ENCODE measurements at places on chromosomes 5 and 9.

GRCh38 chr5:40071870-40072269, 607.8 kb upstream of the PTGER4 start:
- DNase-seq = peak; percentile 18

- DNase-seq = no peak
These were observed 22.6 kb downstream of the SSBP2 start for GRCh38 chr5:81728301-81728700.

- DNase-seq = no peak
These were observed 288.5 kb downstream of the MAST4 start for GRCh38 chr5:66884564-66885243.

GRCh38 chr5:83562071-83562606, 90.6 kb downstream of the VCAN start:
- no peak for DNase-seq

DNA sequence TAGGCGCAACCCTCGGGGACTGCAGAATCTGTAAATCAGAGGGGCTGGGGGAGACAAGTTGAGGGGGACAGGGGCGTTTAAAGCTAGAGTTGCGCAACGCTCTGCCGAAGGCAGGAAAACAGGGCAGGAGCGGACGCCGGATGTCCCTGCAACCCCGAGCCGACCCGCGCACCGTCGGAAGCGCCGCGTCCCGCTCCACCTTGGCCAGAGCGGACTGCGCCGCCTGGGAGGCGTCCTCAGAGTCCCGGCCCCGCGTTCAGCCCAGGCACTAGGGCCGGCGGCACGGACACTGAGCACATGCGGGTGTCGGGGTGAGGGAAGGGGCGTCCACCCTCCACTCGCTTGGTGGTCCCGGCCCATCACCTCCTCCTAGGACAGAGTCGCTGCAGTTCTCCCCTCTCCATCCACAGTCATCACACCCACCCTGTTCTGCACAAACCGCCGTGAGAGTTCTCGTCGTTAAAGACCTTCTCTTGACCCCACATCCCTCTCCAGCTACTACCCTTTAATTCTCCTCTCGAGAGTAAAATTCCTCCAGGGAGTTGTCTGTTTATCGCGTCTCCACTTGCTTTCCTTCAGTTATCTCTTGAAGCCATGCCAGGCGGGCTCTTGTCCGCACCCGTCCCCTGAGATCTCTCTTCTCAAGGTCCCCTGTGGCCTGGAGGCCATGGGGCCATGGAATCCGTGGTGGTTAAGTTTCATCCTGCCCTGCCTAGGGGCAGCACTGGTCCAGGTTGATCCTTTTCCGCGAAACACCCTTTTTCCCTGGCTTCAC, 796 bp upstream of the PDLIM7 start:
- no peak for DNase-seq

DNA sequence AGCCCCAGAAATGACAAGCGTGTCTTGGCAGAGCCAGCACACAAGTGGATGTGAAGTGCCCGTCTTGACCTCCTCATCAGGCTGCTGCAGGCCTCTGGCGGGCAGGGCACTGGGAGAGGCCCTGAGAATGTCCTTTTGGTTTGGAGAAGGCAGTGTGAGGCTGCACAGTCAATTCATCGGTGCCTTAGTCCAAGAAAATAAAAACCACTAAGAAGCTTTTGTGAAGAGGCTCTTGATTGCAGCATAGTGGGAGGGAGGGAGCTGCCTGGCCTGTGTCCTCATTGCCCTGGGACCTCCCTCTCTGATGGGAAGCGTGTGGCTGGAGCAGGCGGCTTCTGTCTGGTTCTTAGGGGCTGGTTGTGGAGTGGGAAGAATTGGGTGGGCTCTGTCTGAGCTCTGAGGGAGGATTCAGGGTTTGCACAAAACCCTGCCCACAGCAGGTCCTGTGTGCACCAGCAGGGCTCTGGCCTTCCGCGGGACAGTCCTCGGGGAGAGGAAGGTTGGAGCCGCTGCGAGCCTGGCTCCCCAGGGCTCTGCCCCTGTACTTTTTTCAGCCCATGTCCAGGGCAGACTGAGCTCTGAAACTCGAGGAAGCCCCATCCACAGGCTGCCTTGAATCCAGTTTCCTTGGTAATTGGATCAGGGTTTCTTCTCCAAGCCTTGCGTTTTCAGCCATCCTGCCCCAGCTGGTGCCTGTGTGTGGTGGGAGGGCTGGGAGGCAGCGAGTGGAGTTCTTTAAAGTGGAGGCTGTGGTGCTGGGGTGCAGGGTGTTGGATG, 1.1 kb downstream of the HRCT1 start:
- DNase-seq = peak; percentile 95

DNA sequence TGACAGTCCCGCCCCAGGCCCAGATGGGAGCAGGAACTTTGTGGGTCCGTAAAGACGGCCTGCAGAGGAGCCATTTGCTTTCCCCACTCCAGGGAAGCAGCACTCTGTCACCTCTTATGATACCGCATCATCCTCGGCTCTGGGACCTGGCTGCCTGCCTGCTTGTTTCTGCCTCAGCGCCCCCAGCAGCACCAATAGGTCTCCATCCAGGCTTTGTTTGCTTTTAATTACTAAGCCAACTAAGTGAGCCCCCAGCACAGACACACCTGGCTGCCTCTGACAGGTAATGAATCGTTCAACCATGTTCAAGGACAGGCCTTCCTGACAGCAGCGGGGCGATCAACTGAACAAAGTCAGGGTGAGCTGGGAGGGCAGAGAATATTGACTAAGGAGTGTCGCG, 141.4 kb downstream of the C5orf15 start:
- DNase-seq = no peak

GRCh38 chr5:127343866-127344265, 53.3 kb downstream of the MEGF10 start:
- DNase-seq = no peak

- no peak for DNase-seq
These were observed 8.8 kb upstream of the N4BP3 start for GRCh38 chr5:178104492-178104891.

- DNase-seq = no peak
These were observed 19.9 kb downstream of the URM1 start for GRCh38 chr9:128390813-128391711.

GRCh38 chr9:93252116-93252780, 68.3 kb downstream of the WNK2 start:
- no peak for DNase-seq

DNA sequence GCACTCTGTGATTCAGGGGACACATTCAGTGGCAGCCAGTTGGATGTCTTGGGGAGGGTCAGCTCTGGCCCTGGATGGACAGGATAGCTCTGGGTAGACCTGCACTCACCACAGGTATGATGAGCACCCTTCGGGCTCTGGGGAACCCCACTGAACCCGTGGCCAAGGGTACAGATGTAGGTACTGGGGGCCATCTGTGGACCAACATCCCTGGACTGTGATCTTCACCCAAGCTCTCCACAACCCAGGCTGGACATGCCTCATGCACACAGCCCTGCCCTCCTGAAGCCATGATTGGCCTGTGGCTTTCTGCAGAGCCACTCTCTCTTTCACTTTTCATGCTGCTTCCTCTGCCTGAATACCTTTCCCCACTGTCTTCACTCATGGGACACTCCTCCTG, 15.6 kb upstream of the ACSL6 start:
- no peak for DNase-seq

- no peak for DNase-seq
These were observed 54.0 kb upstream of the FKTN start for GRCh38 chr9:105503881-105504280.

DNA sequence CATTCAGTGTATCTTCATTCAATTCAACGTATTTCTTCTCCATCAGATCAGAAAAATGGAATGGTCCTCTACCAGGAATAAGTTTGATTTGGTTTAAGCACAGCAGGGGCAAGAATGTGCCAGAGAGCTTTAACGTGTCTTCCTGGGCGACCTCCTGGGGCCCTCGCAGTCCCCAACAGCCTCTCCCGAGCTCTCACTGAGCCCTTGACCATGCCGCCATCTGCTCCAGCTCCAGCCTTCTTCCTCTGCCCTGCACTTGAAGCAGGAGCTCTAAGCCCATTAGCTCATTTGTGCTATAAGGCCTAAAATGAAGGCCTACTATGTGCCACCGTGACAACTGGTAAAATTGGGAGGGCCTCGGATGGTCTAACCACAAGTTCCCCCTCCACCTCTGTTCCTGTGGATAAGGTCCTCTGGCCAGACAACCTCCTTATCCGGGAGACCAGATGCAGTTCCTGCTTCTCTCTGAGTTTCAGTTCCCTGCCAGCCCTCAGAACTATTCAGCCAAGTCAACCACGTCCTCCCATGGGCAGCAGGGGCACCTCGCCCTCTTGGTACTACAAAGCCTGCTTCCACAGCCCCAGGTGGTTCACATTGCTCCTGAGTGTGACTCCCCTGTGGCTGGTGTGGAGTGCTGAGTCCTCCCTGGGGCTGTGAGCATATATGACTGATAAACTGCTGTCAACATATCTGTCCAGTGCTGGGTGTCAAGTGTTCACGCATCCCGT, 35.8 kb downstream of the C5orf15 start:
- DNase-seq = no peak

DNA sequence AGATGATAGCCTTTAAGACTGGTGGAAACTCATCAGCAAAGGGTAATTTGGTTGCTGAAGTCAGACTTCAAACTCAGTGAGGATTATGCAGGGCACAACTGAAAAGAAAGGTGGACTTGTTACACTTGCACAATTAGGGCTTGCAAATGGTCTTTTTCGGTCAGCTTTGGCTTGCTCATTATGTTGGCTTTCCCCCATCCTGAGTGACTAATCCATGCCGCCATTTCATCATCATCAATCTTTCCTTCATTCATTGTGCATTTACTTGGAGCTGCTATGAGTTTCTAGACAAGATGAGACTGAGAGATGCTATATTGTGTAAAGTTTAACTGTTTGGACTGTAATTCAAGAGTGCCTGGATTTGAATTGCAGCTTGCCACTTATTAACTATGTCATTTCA, 134.8 kb upstream of the PPP1R2B start:
- DNase-seq = no peak

DNA sequence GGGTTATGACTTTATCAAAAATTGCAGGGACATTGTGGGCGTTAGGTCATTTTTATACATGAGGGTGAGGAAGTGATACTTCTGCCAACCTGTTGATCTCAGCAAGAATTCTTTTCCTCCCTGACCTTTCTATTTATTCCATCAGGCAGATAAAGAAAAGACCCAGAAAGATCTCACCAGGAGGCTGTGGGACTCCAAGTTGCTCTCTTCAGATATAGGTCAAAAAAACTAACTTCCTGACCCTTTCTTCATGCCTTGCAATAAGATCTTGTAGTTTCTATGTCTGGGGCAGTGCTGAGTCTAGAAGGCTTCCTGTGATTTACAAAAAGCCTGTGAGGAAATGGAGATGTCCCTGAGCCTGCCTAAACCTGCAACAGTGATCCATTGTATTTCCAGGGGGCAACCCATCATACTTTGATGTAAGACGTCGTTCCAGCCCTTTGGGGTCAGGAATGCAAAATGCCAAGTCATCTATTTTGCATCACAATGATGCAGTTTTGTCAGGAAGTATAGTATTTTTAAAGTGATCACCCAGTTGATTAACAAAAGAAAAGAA, 22.0 kb upstream of the PIK3R1 start:
- no peak for DNase-seq

DNA sequence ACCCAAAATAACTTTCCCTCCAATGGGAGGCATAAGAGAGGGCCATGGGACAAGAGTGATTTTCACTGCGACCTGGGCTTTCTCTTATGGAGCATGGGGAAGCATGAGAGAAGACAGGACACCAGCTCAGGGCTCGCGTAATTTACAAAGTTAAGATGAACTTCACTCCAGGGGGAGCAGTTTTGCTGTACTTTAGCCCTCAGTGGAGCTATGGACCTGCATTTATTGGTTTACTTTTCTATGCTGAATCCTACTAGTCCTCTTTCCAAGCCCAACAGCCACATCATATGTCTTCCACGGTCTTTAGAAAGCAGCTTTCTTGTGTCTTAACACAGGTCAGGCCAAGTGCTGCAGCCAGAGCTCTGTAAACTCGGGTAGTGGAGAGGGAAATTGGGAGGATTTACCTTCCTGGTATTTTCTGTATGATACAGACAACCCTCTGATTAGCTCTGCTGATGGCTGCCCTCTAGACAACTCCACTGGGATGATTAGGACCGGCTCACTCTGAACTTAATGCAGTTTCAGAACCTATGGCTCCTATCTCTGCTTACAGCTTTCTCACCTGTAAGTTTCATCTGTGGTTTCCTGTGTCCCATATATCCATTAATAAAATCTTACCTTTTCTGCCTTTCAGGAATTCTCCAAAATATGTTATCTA, 581.0 kb upstream of the RORB start:
- DNase-seq = no peak

DNA sequence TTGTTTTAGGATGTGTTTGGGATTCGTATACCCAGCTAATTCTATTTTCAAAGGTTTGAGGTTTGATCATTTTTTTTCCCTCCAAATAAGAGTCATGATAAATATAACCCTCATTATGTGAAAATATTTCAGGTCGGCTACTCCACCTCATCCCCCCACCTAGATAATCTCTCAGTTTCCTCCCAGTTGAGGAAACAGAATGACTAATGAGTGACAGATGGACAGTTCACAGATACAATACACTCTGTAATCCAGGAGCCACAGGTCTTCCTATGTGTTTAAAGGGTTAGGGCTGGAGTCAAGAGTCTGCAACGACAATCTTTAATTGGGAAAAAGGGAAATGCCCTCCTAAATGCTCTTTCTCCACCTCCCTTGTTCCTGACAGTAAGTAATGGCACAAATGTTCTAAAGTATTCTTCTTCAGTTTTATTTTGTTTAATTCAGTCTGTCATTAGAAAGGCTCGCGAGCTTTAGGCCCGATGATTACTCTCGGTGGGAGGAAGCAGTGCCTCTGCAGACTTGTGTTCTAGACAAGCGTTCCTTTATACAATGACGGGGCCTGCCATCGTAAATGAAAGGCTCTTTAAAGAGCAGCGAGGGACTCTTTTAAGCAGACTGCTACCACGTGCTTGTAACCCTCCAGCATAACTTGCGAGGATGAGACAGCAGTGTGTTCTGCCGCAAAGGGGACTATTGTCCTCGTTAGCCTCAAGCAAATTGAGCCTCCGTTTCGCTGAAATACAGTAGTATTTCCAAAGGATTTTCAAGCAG, 69.0 kb downstream of the MEF2C start:
- no peak for DNase-seq

- DNase-seq = peak; percentile 85
These were observed 81.2 kb upstream of the CCDC112 start for GRCh38 chr5:115377468-115378217.

DNA sequence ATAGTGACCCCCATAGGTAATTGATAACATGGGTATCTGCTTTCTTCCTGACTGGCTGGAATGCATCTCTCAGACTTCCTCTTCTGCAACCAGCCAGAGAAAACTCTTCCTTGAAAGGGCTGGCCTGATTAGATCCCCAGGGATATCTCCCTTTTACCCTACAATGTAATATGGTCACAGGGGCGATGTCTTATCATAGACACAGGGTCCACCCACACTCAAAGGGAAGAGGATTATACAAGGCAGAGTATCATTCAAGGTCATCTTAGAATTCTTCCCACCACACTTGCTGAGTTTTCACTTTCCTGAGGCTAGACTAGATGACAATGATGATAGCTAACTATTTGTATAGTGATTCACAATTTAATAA, 33.2 kb downstream of the TTLL11 start:
- no peak for DNase-seq

DNA sequence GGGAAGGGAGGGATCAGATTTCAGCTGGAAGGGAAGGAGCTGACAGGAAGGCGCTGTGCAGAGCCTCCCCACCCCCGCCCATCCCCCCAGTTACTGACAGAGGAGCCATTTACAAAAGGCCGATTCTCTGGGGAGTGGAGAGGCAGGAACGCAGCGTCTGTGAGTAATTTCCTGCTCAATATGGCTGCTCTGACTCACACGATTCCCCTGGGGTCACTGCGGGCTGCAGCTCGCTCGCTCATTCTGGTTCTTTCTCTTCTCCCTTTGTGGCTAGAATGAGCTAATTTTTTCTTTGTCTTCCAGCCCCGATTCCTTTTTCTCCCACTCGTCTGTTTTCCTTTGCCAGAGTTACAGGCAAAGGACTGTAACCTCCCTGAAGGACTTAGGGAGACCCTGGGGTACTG, 28.8 kb downstream of the PTPA start:
- DNase-seq = peak; percentile 100
